ENCODE measurements at places on chromosomes 5 and 9. TPM values are rescaled to one million over a fixed set of nuclear protein-coding genes. Genes with fewer than 3 reads are reported as not detected.

DNA sequence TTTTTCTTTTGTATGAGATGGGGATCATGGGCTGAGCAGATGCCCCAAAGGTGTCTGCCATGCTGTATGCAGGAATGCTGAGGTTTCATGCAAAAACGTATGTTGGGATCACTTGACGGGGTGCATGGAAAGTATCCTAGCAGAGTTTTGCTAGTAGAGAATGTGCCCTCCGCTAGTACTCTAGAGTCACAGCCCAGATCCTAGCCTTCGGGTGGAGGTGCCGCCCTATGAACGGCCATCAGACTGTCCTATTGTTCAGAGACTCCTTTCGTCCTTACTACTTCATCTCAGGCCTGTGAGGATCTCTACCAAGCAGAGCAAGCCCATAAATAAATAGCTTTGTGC lies 69.6 kb upstream of the SPATA31E1 start:
- H3K4me1 ChIP-seq = peaks cover 4% of the 10 kb centered on the region
- no peak overlapping the region for H3K4me3 ChIP-seq
- H3K27ac ChIP-seq = no peak overlapping the region
- no peak for DNase-seq

DNA sequence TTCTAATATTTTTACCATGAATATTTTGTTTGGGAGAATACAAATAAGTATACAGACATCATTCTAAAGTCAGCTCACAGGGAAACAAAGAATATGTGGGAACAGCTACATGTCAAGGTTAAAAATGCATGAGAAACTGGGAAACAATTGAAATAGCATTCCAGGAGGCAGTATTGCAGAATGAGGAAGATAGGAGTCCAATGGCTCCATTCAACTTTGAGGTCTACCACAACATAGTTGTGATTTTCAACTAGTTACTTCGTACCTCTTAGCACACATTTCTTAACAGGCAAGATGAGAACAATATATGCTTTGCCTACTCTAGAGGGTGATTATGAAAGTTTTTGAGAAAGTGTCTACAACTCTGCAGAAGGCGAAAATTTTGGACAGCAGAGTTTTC lies 35.2 kb upstream of the CAST start:
- H3K36me3 ChIP-seq = no peaks in the 10 kb centered on the region
- peaks cover 5% of the 10 kb centered on the region for H3K4me1 ChIP-seq
- H3K27ac ChIP-seq = no peak overlapping the region
- no peaks in the 10 kb centered on the region for H3K27me3 ChIP-seq
- no peak overlapping the region for H3K4me3 ChIP-seq

GRCh38 chr5:176621661-176622079 lies 8.7 kb downstream of the SNCB start:
- H3K27me3 ChIP-seq = peaks cover 6% of the 10 kb centered on the region
- no peak overlapping the region for H3K27ac ChIP-seq
- no peak for DNase-seq
- H3K4me3 ChIP-seq = no peak overlapping the region
- H3K4me1 ChIP-seq = peaks cover 31% of the 10 kb centered on the region

DNA sequence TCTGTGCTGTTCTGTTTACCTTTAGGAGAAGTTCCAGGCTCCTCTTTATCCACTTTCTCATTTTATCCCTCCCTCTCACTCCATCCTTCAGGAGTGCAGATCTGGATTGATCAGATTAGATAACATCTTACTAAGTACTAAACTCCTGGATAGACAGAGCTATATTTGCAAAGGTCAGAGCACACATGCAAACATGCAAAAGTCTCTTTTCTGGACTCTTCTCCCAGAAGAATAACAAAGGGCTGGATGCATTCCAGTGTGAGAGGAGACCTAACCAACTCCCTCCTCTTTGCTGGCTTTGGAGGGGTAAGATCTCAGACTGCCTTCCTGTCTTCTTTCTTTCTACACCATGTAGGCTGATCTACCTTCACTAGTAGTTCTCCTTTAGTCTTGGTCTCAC lies 21.4 kb downstream of the GARNL3 start:
- no peaks in the 10 kb centered on the region for H3K36me3 ChIP-seq
- no peaks in the 10 kb centered on the region for H3K27me3 ChIP-seq
- DNase-seq = no peak
- no peak overlapping the region for H3K27ac ChIP-seq

- DNase-seq = no peak
- no peak overlapping the region for H3K27ac ChIP-seq
- no peak overlapping the region for H3K4me3 ChIP-seq
- H3K27me3 ChIP-seq = no peaks in the 10 kb centered on the region
- no peaks in the 10 kb centered on the region for H3K4me1 ChIP-seq
- H3K36me3 ChIP-seq = no peaks in the 10 kb centered on the region
Measured at GRCh38 chr5:145591578-145591977, 243.6 kb downstream of the PRELID2 start.

DNA sequence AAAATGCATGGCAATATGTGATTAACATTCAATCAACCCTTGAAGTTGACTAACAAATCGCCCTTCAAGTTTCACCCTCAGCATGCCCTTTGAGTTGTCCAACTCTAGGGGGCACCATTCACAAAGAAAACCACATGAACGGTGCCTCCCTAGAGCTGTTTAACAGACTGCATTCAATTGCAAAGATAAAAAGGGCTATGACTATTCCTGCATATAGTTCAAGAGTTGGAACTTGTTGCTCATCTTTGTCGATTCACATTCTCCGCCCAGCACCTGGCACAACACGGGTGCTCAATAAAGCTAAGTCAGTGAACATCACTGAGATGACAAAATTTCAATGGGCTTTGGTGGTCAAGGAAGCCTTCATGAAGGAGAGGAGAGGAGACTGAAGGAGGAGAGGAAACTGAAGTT lies 69.6 kb upstream of the SLC30A5 start:
- H3K27me3 ChIP-seq = no peaks in the 10 kb centered on the region
- H3K27ac ChIP-seq = no peak overlapping the region
- no peaks in the 10 kb centered on the region for H3K4me1 ChIP-seq
- H3K36me3 ChIP-seq = no peaks in the 10 kb centered on the region
- DNase-seq = no peak

The NKD2 gene
- total RNA-seq = 4.4 TPM

The KLF4 gene
- 41.9 TPM for total RNA-seq

Data from esophagus muscularis mucosa (tissue), 4 donors.